Large intestine (tissue), 12 donors: ENCODE measurements at places on chromosomes 12 and 14. TPM values are rescaled to one million over a fixed set of nuclear protein-coding genes. Genes with fewer than 3 reads are reported as not detected.

DNA sequence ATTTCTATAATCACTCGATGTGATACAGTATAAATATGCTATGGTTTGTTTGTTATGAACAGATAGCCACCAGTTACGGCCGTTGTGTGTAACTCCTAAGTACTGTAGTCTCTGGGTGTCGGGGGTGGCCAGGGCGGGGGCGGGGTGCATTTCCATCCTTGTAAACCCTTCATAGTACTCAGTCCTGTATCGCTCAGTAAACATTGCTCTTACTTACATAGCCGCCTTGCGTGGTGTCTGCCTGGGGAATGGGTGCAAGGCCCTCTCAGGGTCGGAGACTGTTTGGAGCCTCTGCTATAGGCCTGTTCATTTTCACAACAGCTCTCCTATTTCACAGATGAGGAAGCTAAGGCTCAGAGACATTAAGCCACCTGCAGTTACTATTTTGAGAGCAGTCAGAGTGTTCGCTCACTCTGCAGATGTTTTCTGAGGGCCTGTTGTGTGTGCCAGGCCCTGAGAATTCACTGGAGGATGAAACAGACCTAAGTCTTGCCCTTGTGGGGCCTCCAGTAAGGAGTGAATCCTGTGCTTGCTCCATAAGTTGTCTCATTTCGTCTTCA, 42.5 kb downstream of the JDP2 start:
- no peak overlapping the region for H3K4me3 ChIP-seq
- H3K36me3 ChIP-seq = peaks cover 49% of the 10 kb centered on the region
- no peaks in the 10 kb centered on the region for H3K27me3 ChIP-seq
- H3K27ac ChIP-seq = no peak overlapping the region
- peaks cover 8% of the 10 kb centered on the region for H3K4me1 ChIP-seq

DNA sequence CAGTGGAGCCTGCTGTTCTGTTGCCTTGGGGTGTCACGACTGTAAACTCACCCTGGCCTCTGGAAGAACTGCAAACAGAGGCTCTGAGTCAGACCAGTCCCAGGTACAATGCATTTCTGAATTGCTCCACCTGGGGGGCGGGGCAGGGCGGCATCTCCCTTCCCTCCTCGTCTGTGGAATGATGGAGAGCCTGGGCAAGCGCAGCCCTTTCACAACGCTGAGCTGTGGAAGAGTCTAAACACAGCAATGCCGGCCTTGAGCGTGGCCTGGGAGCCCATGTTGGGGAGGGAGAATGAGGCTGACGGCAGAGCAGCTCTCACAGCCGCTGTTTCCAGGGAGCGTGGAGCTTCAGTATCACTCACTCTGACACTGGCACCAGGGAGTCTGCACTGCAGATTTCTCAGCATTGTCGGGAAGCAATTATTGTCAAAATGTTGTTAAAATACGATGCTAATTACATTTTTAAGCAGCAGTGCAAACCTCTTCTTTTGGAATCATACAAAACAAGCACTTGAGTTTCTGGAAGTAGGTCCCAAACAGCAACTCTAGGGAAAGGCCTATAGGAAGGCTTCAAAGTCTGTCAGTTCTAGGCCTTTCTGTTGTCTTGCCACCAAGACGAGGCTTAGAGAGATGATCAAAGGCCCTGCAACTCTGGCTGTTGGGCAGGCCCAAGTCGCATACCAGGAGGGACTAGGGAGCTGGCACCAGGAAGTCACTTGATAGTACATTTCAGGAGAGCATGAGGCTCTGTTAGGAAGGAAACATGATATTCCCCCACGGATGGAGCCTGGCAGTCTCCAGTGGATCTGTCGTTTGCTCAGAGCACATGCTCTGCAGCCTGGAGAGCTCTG, 244.0 kb upstream of the FKBP4 start:
- peak; percentile 30 for DNase-seq
- no peaks in the 10 kb centered on the region for H3K27me3 ChIP-seq
- H3K36me3 ChIP-seq = no peaks in the 10 kb centered on the region
- H3K4me1 ChIP-seq = peaks cover 7% of the 10 kb centered on the region
- H3K27ac ChIP-seq = peak overlapping the region; percentile 60

- no peaks in the 10 kb centered on the region for H3K36me3 ChIP-seq
- no peaks in the 10 kb centered on the region for H3K27me3 ChIP-seq
- no peak overlapping the region for H3K27ac ChIP-seq
- peak; percentile 12 for DNase-seq
- no peak overlapping the region for H3K4me3 ChIP-seq
- H3K4me1 ChIP-seq = no peaks in the 10 kb centered on the region
Observed at GRCh38 chr14:35818346-35819115, 7.6 kb upstream of the BRMS1L start.

- H3K36me3 ChIP-seq = no peaks in the 10 kb centered on the region
- no peak overlapping the region for H3K27ac ChIP-seq
- H3K4me3 ChIP-seq = no peak overlapping the region
- DNase-seq = no peak
- H3K27me3 ChIP-seq = no peaks in the 10 kb centered on the region
Observed at GRCh38 chr14:38762426-38762825, 340.6 kb downstream of the SEC23A start.

- H3K4me3 ChIP-seq = no peak overlapping the region
- H3K27ac ChIP-seq = no peak overlapping the region
- DNase-seq = no peak
- H3K4me1 ChIP-seq = no peaks in the 10 kb centered on the region
- no peaks in the 10 kb centered on the region for H3K27me3 ChIP-seq
Observed at GRCh38 chr14:54572316-54572715, 5.4 kb downstream of the SAMD4A start.

SLC6A13 gene
- polyA plus RNA-seq = 0.28 TPM

GRCh38 chr12:94109160-94109559, 39.2 kb upstream of the PLXNC1 start:
- no peak overlapping the region for H3K4me3 ChIP-seq
- peaks cover 11% of the 10 kb centered on the region for H3K4me1 ChIP-seq
- peak; percentile 93 for DNase-seq
- no peaks in the 10 kb centered on the region for H3K27me3 ChIP-seq
- H3K36me3 ChIP-seq = no peaks in the 10 kb centered on the region
- peak overlapping the region; percentile 67 for H3K27ac ChIP-seq

GRCh38 chr12:80142640-80143039, 43.3 kb downstream of the OTOGL start:
- no peaks in the 10 kb centered on the region for H3K4me1 ChIP-seq
- no peak for DNase-seq
- H3K4me3 ChIP-seq = no peak overlapping the region
- H3K27me3 ChIP-seq = no peaks in the 10 kb centered on the region
- no peak overlapping the region for H3K27ac ChIP-seq

PGF gene
- 9.1 TPM for polyA plus RNA-seq

TAOK3 gene
- 44.7 TPM for polyA plus RNA-seq

DNA sequence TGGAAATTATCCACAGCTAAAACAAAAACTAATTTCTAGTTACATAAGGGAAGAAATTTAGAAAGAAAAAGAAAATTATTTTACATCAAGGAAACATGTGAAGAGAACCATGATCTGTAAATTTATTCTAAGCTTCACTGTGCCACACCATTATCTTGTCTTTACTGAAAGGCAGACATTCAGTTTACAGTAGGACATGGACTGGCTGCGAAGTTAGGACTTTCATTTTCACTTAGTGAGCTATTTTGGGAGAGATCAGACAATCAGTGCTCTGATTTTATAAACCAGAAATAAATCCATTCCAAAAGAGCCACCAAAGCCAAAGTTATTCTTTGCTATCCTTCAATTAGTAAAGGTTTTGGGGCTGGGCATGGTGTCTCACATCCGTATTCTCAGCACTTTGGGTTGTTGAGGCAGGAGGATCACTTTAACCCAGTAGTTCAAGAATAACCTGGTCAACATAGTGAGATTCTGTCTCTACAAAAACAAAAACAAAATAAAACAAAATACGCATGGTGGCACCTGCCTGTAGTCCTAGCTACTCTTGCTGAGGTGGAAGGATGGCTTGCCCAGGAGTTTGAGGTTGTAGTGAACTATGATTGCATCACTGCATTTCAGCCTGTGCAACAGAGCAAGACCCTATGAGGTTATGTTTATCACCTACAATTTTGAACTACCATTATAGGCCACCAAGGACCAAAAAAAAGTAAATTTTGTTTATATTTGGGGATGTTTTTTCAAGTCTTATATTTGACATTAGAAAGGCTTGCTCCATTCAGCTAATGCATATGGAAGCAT, 1084.8 kb upstream of the ATXN7L3B start:
- no peaks in the 10 kb centered on the region for H3K4me1 ChIP-seq
- no peak overlapping the region for H3K4me3 ChIP-seq
- no peaks in the 10 kb centered on the region for H3K36me3 ChIP-seq
- H3K27ac ChIP-seq = no peak overlapping the region

GRCh38 chr14:22981876-22982476, 375 bp downstream of the AJUBA start:
- peaks cover 15% of the 10 kb centered on the region for H3K27me3 ChIP-seq
- peaks cover 31% of the 10 kb centered on the region for H3K4me1 ChIP-seq
- no peaks in the 10 kb centered on the region for H3K36me3 ChIP-seq
- no peak for DNase-seq
- H3K4me3 ChIP-seq = peak overlapping the region; percentile 92

PRB2 gene
- 0.28 TPM for polyA plus RNA-seq

USP44 gene
- polyA plus RNA-seq = 0.93 TPM

DNA sequence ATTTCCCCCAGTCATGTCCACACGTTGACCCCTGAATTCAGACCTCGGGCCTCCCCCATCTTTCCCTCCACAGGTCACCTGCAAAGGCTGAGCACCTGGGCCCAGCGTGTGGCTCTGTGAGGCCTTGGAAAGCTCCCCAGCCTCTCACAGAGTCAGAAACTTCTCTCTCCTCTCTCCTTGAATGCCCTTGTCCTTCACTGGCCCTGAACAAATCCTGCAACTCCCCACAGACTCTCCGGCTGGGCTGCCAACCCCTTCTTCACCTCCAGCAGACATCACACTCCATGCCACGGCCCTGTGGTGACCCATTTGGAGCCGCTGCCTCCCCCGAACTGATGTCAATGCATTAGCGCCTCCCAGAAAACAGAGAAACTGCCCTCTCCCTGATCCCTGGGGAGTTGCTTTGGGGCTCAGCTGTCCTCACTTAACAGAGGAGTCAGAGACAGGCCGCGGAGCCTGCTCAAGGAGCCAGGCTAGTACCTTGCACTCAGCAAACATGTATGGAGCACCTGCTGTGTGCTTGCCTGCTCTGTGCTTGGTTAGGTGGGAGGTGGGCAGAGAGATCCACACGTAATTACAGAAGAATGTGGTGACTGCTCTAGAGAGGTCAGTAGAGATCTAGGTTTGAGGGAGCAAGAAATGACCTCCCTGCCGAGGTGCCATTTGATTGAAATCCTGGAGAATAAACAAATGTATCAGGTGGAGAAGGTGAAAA, 99.2 kb upstream of the PWP1 start:
- H3K36me3 ChIP-seq = no peaks in the 10 kb centered on the region
- DNase-seq = no peak
- H3K4me3 ChIP-seq = no peak overlapping the region
- H3K27ac ChIP-seq = no peak overlapping the region
- peaks cover 11% of the 10 kb centered on the region for H3K27me3 ChIP-seq
- peaks cover 6% of the 10 kb centered on the region for H3K4me1 ChIP-seq

DNA sequence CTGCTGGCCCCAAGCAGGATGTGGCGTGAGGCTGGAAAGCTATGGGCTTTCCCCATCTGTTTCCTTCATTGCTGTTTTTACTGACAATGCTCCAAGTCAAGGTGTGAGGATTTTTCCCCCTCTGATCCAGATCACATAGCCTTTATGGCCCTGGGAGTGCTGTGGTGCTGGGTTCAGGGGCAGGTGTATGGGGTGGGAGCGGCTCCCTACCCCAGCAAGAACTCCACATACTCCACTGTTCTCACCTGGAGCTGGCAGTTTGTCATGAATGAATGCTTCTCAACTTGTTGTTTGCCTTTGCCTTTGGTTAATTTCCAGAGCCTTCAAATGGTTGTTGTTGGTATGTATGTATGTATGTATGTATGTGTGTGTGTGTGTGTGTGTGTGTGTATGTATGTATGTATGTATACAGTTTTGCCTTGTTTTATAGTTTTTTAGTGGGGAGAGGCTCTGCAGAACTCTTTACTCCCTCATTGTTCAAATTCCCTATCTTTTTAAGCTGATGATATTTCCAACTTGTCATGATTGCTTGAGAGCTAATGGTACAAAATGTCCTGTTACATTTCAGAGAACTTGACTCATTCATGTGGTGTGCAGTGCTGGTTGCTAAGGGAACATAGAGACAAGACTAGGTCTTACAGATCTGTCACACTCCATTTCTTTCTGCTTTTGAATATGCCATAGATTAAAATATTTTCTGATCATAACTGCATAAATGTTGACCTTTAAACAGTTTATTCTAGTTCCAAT, 36.6 kb upstream of the ASPG start:
- no peak overlapping the region for H3K4me3 ChIP-seq
- no peak overlapping the region for H3K27ac ChIP-seq
- DNase-seq = no peak
- no peaks in the 10 kb centered on the region for H3K27me3 ChIP-seq
- no peaks in the 10 kb centered on the region for H3K4me1 ChIP-seq
- H3K36me3 ChIP-seq = no peaks in the 10 kb centered on the region

TCHP gene
- polyA plus RNA-seq = 27.7 TPM

ATG14 gene
- 18.2 TPM for polyA plus RNA-seq

TMEM229B gene
- polyA plus RNA-seq = 11.9 TPM

DNA sequence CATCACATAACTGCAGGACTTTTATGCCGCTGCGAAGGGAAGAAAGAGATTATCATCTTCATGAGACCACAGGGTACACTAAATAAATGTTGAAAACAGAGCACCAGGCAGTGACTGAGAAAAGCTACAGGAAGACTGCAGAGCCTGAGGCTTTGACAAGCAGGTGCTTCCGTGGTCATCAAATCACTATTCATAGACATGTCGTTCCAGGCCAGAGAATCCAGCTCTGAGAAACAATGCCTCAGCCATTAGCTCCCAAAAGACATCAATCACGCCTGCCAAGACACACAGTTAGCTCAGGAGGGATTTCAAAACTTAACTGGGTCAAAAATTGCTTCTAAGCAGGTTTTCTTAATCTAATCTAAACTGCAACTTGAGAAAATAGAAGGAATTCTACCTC, 47.2 kb upstream of the GARIN6 start:
- H3K27me3 ChIP-seq = no peaks in the 10 kb centered on the region
- no peak overlapping the region for H3K27ac ChIP-seq
- H3K4me1 ChIP-seq = no peaks in the 10 kb centered on the region
- no peak for DNase-seq
- no peak overlapping the region for H3K4me3 ChIP-seq

DNA sequence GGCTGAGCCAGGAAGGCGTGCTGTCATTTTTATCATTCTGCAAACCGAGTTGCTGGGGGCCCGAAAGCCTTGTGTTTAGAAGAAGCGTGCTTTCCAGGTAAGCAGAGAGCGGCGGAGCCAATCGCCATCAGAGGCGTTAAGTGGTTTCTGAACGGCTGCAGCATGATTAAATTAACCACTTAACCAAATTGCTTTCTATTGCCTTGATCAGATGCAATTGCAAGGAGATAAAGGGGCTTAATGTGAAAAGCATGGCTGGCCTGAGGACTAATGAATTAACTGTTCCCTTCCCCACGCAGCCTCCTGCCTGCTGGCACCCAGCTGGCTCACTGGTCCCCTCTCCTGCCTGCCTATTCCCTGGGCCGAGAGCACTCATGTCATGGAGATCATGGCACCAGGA, 36.6 kb upstream of the CHGA start:
- H3K36me3 ChIP-seq = no peaks in the 10 kb centered on the region
- H3K27me3 ChIP-seq = peaks cover 27% of the 10 kb centered on the region
- no peak overlapping the region for H3K4me3 ChIP-seq
- no peaks in the 10 kb centered on the region for H3K4me1 ChIP-seq
- no peak overlapping the region for H3K27ac ChIP-seq
- DNase-seq = peak; percentile 27

GRCh38 chr12:29521951-29522350, 24.5 kb upstream of the OVCH1 start:
- no peaks in the 10 kb centered on the region for H3K4me1 ChIP-seq
- no peaks in the 10 kb centered on the region for H3K27me3 ChIP-seq
- DNase-seq = no peak
- no peaks in the 10 kb centered on the region for H3K36me3 ChIP-seq
